ENCODE measurements at places on chromosomes 3 and 15. TPM values are rescaled to one million over a fixed set of nuclear protein-coding genes. Genes with fewer than 3 reads are reported as not detected.

SLC27A2 gene
- 0.39 TPM for total RNA-seq

GOLGA6L7 gene
- total RNA-seq, result not detected

UROC1 gene
- not detected for total RNA-seq

ANXA2 gene
- 913 TPM for total RNA-seq

ZDHHC23 gene
- 3.4 TPM for total RNA-seq

DUOXA1 gene
- total RNA-seq, result 14.4 TPM

GCNT3 gene
- total RNA-seq, result not detected

BFSP2 gene
- not detected for total RNA-seq

CERS3 gene
- total RNA-seq, result 25.6 TPM

GOLGA6B gene
- total RNA-seq, result 0.10 TPM

FBXL22 gene
- 1.9 TPM for total RNA-seq

TNFAIP8L3 gene
- 5.8 TPM for total RNA-seq

TIGIT gene
- 0.59 TPM for total RNA-seq

TMEM207 gene
- not detected for total RNA-seq

SLC12A8 gene
- 4.3 TPM for total RNA-seq

TIMP4 gene
- 13.3 TPM for total RNA-seq

LDHAL6B gene
- not detected for total RNA-seq

SLC22A14 gene
- 0.30 TPM for total RNA-seq

PLIN1 gene
- 119 TPM for total RNA-seq

SPSB4 gene
- total RNA-seq, result 3.8 TPM

SPATA12 gene
- total RNA-seq, result 0.10 TPM

CLDN11 gene
- total RNA-seq, result 8.5 TPM

SOX2 gene
- 1.9 TPM for total RNA-seq

DAZL gene
- total RNA-seq, result not detected

DHFR2 gene
- 5.3 TPM for total RNA-seq

IRAK2 gene
- 3.8 TPM for total RNA-seq

All from skin of body (tissue), 3 donors.